ENCODE measurements at places on chromosomes 11 and 22.

DNA sequence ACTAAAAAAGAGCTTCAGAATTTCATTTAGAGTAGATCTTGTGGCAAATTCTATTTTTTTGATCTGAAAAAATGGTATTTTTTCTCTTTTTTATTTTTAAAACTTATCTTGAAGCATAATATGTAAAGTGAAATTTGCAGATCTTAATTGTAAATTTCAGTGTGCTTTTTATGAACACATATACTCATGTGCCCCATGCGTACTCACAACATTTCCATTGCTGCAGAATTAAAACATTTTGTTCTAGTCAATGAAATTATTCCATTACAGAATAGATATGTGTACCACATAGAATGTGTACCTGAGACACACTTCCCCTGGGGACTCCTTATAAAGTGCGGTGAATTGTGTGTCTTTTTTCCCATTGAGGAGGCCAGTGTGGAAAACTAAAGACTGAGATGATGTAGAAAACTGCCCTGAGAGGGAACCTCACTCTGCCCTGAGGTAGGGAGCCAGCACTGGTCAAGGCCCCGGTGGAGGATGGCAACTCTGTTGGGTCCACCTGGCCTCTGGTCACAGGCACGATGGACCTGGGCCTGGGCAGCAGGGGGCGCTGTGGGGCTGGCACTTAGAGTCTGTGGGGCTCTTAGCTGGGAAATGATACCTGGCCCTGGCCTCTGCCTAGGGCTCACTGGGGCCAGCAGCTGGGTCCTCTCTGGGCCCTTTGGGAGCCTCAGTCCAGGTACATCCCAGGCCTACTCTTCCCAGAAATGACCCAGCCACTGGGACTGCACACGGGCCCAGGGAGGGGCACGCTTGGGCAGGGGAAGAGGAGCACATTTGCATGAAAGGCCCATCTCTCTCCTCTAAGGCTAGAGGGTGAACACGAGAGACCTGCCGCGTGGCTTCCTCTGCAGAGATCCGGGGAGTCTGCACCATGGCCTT, 77.9 kb upstream of the TOP3B start:
- DNase-seq = peak; percentile 27

GRCh38 chr11:122505304-122506006, 150.1 kb upstream of the UBASH3B start:
- DNase-seq = peak; percentile 68

GRCh38 chr11:45948356-45948755, 25.9 kb downstream of the LARGE2 start:
- DNase-seq = no peak

- DNase-seq = no peak
Observed at GRCh38 chr22:24482575-24482974, 12.6 kb upstream of the UPB1 start.

- DNase-seq = no peak
Observed at GRCh38 chr11:27452147-27452546, 20.4 kb downstream of the LGR4 start.

DNA sequence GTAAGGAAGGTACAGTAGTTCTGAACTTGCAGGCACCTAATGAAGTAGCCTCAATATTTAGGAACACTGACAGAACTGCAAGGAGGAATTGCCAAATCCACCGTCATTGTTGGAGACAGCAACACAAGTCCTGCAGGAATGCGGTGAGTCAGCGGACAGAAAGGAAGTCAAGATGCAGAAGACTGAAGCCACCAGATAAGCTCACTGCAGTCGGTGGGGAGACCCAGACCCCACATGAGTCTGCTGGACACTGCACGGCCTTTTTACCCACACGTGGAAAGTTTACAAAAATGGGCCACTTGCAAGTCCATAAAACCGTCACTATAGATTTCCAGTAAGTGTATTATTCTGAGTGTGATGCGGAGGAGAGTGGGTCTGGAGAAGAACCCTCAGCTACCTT, 1471.6 kb downstream of the TBC1D22A start:
- DNase-seq = no peak

GRCh38 chr11:28153586-28153985, 45.4 kb downstream of the METTL15 start:
- no peak for DNase-seq

GRCh38 chr22:18118345-18118915, 7.8 kb downstream of the TUBA8 start:
- DNase-seq = no peak

DNA sequence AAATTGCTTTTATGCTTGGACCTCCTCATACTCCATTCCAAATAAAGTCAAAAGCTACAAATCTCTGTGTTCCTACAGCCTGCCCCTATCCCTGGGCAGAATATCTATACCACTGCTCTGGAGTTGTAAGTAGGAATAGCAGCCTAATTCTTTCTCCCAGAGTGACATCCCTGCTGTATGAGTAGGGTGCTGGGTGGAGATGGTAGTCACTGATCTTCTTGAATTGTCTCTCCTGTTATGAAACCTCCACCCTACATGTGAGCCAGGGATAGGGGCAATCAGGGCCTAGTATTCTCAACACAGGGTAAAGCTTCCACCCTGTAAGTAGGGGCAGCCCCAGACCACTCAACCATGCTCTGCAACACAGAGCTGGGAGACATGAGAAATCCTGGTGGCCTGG, 19.8 kb downstream of the GALNT18 start:
- no peak for DNase-seq

GRCh38 chr11:65719871-65720210, 757 bp downstream of the RNASEH2C start:
- no peak for DNase-seq

GRCh38 chr11:13883042-13883441, 79.5 kb upstream of the SPON1 start:
- DNase-seq = no peak

- DNase-seq = no peak
Observed at GRCh38 chr11:64877390-64878222, 815 bp downstream of the EHD1 start.

- DNase-seq = no peak
Observed at GRCh38 chr22:44196731-44197131, 16.0 kb downstream of the PARVG start.

- no peak for DNase-seq
Observed at GRCh38 chr22:45179276-45180049, 15.7 kb downstream of the NUP50 start.

GRCh38 chr11:6027501-6027900, 3.1 kb downstream of the OR56A1 start:
- DNase-seq = no peak

GRCh38 chr11:7871056-7871455, 60.0 kb downstream of the OR10A6 start:
- DNase-seq = no peak

- no peak for DNase-seq
Observed at GRCh38 chr11:99887481-99887880, 799.6 kb upstream of the ARHGAP42 start.

- no peak for DNase-seq
Observed at GRCh38 chr11:66115638-66116301, 45.7 kb downstream of the PACS1 start.

- no peak for DNase-seq
Observed at GRCh38 chr11:102026217-102026616, 21.0 kb upstream of the CFAP300 start.

GRCh38 chr22:22691055-22691454, 46.6 kb downstream of the GGTLC2 start:
- DNase-seq = no peak

DNA sequence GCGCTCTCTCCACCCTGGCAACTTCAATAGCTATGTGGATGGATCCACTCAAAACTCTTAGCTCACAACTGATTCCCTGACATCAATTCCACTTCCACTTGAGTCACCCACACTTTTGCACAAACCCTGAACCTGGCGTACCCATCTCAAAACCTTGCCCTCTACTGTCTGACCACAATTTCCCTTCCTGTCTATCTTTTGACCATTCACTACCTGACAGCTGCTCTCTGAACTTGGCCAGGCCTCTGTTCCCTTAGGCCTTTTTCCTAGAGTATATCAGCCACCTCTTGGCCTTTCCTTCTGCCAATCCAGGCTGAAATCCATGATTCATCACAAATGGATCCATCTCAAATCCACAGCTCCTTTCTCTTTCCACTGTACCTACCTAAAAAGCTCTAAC, 106.0 kb downstream of the RPL27A start:
- no peak for DNase-seq

DNA sequence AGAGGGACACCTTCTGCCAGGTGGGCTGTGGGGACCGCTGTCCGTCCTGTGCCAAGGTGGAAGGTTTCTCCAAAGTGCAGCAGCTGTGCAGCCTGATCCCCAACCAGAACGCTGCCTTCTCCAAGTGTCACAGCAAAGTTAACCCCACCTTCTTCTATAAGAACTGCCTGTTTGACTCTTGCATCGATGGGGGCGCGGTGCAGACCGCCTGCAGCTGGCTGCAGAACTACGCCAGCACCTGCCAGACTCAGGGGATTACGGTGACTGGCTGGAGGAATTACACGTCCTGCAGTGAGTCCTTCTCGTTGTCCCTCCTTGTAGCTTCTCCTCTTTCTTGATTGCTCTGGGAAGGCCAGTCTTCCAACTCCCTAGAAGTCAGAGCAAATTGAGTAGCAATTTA, 44.8 kb downstream of the TECTA start:
- no peak for DNase-seq

GRCh38 chr11:33490842-33491370, 209.7 kb downstream of the C11orf91 start:
- no peak for DNase-seq

DNA sequence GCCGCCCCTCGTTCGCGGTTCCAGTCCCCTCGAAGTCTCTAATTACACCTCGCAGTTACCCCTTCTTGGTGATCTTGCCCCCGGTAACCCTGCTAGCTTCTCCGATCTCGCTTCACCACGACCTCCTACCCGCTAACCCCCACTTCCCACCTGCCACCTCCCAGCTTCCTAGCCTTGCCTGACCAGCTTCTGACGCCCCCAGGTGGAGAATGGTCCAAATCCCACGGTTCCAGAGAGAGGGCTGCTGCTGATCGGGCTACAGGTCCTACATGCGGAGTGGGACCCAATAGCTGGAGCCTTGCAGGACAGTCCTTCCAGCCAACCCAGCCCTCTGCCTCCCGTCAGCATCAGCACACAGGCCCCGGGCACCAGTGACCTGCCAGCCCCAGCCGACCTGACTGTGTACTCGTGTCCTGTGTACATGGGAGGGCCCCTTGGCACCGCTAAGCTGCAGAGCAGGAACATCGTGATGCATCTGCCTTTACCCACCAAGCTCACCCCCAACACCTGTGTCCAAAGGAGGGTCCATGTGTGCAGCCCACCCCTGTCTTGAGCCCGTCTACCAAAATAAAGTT, 31.9 kb downstream of the RRP8 start:
- no peak for DNase-seq

GRCh38 chr22:25716637-25717036, 25.4 kb upstream of the MYO18B start:
- DNase-seq = no peak

DNA sequence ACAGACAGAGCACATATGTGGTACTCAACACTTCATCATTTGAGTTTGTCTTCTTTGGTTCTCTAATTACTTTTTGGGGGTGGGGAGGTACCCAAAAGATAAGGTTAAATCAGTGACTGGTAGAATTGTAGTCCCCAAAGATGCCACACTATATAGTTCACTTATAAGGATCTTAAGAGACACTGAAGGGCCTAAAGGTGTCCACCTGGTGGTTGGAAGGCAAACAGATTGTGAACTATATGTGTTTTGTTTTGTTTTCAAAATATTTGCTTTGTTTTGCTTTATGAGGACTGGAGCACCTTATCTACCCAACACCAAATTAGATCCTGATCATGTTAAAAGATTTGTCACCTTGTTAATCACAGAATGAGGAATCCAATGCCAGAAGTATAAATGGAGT, 136.1 kb downstream of the DCDC1 start:
- DNase-seq = no peak

GRCh38 chr11:3659595-3660515, 11.3 kb downstream of the CHRNA10 start:
- DNase-seq = no peak

DNA sequence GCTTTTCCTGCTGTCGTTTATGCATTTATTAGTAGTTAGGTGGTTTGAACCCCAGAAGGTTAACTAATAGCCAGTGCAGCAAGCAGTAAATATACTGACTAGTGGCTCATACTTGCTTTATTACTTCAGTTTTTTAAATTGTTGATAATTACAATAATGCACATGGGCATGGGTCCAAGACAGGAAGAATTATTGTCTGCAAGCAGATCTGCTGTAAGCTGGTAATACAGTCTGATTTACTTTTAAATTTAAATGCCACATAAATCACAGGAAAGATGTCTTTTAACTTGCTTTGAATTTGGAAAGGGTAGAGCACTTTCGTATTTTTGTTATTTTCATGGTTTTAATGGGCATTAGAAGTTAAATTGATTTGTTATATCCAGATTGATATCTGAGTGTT, 27.1 kb downstream of the APLP2 start:
- no peak for DNase-seq

- peak; percentile 27 for DNase-seq
Observed at GRCh38 chr11:94776351-94777321, 8.5 kb downstream of the AMOTL1 start.

DNA sequence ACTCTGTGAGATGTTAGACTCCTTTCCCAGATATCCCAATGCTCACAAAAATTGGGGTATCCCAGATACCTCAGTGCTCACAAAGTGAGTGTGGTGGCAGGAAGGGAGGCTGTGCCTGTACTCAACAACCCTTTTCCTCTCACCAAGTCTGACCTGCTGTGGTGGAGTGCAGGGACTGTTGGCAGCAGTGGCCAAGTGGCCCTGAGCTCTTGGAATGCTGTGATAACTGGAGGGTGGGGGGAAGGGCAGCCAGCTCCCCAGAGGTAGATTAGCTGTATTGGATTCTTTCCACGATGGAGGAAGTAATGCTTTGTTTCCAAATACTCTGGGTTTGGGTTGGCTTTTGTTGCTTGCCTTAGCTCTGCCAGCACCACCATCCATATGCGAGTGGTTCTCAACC, 46.0 kb upstream of the OR9Q1 start:
- no peak for DNase-seq

DNA sequence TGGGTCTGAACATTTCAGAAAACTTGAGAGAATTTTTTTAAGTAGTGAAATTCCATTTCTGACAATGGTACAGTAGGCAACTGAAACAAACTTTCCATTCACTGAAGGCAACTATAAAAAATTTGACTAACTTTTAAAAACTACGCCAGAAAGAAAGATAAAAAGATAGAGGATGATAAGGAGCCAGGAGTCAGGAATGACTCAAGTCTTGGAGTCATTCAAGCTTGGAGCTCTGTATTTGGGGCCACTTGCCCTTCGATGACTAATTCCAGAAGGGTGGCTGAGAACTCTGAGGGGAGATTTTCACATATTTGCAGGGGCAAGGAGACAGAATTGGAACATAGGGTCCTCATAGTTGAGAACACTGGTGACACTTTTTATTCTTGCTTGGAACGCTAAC, 1083.2 kb upstream of the CNTN5 start:
- no peak for DNase-seq

GRCh38 chr11:86037743-86038142, 31.1 kb downstream of the PICALM start:
- DNase-seq = no peak

DNA sequence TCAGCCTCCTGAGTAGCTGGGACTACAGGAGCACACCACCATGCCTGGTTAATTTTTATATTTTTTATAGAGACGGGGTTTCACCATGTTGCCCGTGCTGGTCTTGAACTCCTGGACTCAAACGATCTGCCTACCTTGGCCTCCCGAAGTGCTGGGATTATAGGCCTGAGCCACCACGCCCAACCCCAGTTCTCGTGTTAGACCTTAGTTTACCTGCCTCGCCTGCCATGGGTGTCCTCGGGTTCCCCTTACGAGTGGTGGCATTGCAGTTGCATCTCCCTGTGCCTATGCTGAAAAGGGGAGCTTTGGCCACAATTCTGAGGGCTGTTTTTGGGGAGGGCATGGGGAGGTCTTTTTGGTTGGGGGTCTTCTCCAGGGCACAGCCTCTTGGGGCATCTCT, 18.8 kb downstream of the TBC1D22A start:
- no peak for DNase-seq

Data from NCI-H446 (cell line).